ENCODE measurements at places on chromosomes 11 and 22.

DNA sequence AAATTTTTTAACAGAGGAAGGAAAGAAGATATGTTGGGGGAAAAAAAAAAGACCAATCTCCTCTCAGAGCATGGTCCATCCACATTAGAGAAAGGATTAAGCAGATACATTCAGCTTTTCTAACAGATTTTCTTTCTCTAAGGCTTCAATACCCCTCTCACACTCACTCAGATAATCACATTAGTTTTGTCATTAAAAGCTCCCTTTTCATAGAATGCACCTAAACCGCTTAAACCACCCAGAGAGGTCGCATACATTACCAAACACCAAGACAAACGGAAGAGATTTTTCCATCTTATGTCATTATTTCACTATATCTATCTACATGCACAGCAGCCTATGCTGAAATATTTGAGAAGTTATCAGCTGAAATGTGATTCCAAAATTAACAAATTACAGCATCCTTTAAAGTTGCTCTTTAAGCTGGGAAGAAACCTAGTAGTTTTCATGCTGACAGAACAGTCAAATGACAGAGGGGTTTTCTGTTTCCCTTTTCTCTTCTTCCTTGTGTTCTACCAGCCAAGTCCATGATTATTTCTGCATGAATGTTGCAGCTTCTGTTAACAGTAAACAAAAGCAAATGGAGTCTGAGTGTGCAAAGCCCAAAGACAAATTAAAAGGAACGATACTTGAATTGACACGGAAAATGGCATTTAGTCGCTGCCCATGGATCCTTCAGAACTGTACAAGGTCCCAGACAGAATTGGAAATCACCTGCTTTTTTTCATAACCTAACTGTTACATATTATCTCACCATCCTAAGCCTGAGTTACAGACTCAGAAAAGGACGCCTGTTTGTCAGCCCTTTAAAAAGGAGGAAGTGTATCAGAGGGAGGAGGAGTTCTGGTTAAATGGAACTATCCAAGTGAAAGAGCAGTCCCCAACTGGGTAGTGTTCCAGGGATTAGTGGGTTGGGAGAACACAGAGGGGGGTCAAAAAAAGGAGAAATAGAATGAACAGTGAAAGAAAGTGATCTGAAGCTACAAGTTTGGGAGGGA is 54.6 kb downstream of the PRCP start:
- DNase-seq: no peak

GRCh38 chr11:91243051-91243450 is 981.6 kb upstream of the FAT3 start:
- DNase-seq: no peak

GRCh38 chr11:83456075-83456474 is 169.9 kb upstream of the CCDC90B start:
- no peak for DNase-seq

DNA sequence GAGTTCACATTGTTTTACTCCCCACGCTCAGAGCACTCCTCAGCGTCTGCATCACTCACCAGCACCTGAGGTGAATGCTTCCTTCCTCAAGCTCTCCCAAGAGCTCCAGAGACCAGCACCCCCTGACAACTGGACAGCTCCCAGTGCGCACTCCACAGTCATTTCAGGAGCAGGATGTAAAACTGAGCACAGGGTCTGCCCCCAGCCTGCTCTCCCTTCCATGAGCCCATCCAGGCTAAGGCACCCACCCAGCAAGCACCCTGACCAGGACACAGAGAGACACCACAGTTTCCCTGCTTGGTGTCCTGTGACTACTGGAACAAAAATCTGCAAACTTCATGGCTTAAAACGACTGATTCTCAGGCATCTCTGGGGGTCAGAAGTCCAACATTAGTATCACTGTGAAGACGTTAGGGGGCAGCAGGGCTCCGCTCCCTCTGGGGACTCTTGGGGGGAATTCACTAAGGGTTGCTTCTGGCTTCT is 3.3 kb downstream of the SCGB1D2 start:
- no peak for DNase-seq

DNA sequence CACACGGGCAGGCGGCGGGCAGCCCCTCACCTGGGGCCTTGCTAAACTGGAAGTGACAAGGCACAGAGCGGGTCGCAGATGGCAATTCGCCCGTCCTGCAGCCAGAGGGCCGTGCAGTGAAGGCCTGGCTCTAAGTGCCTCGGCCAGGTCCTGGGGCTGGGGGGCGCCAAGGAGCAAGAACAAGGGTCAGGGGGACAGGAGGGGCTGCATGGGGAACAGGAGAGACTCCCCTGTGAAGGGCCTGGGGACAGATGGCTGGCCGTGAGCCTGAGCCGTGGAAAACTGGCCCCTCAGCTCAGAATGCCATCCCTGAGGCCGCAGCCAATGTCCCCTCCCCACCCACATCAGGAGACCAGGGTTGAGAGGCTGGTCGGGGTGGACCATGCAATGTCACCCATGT is 60.0 kb downstream of the RTL6 start:
- DNase-seq: no peak

GRCh38 chr11:6022956-6023355 is 7.6 kb downstream of the OR56A1 start:
- DNase-seq: no peak
